ENCODE measurements at places on chromosomes 12 and 14.

- no peak for DNase-seq
- H3K27ac ChIP-seq: no peak overlapping the region
- H3K36me3 ChIP-seq: no peaks in the 10 kb centered on the region
- H3K4me3 ChIP-seq: no peak overlapping the region
Observed at GRCh38 chr12:49413010-49413409, 45.7 kb downstream of the SPATS2 start.

GRCh38 chr14:76123426-76124225, 28.1 kb upstream of the GPATCH2L start:
- no peaks in the 10 kb centered on the region for H3K36me3 ChIP-seq
- no peaks in the 10 kb centered on the region for H3K4me1 ChIP-seq
- no peak for DNase-seq

DNA sequence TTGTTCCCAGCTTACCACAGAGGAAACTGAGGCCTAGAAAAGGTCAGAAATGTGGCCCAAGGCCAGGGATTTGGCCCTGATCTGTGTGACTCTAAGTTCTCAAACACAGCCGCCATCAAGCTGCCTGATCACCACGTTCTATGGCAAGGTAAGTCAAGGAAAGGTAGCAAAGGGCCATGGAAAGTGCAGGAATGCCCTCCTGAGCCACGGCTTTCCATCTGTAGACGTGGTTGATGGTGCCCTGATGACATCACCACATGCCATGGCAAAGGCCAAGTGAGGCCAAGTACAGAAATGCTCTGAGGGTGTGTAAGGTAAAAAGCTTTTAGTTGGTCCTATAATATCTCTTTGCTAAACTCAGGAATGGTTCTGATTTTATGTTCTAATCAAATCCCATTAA, 99.3 kb downstream of the DNAH10 start:
- no peak for DNase-seq
- H3K4me1 ChIP-seq: no peaks in the 10 kb centered on the region
- no peak overlapping the region for H3K27ac ChIP-seq

DNA sequence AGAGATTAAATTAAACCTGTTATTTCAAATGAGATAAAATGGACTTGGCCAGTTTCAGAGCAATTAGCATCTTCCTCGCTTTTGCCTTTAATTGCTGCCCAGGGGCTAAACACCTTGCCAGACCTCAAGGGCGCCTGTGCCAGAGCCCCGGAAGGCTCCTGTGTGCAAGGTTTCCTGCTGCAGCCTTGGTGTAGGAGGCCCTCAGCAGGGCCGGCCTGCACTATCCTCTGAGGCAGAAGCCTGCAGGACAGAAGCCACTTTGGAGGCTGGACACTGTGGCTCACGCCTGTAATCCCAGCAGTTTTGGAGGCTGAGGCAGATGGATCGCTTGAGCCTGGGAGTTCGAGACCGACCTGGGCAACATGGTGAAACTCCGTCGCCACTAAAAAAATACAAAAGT, 150.4 kb downstream of the CALM1 start:
- no peak for DNase-seq
- H3K36me3 ChIP-seq: no peaks in the 10 kb centered on the region
- H3K4me3 ChIP-seq: no peak overlapping the region
- H3K27me3 ChIP-seq: no peaks in the 10 kb centered on the region

DNA sequence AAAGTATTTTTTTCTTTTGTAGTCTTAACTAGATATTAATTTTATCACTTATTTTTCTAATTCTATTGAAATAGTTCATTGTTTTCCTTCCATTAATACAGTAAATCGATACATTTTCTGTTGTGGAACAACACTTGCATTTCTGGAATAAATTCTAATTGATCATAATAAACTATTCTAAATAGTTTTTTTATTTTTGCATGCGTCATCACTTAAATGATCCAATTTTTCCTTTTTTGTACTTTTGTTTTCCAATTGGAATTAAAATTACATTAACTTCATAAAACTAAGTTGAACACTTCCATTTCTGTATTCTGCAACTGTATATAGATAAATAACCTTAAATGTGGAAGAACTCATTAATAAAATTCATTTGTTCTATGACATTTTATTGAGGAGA, 202.5 kb downstream of the KCNC2 start:
- no peak for DNase-seq
- H3K36me3 ChIP-seq: no peaks in the 10 kb centered on the region
- no peak overlapping the region for H3K4me3 ChIP-seq

DNA sequence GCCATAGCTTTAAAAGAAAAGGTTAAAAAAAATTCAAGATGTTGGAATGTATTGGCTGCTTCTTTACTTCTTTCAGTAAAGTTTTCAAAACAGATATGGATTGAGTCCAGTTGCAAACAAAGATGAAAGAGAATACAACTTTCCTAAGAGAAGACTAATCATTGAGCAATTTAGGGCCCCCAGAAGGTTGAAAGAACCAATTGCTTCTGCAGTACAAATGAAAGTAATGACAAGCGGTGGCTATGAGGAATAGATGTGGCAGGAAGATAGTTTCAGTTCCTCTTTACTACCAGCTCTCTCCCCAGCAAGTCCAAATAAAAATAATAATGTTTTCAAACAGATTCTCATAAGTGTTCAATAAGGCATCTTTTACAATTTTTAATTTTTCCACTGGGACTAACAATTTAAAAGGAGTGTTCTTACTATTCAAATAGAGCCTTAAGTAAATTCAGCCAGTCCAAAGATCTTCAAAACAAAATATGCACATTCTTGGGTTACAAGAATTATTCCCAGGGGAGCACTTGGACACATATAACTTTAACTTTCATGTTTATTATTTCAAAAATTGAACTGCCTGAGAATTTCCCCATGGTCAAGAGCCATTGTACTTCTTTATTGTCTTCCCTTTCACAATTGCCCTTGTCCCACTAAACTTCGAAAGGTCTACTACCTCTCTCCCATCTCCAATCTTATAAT, 62.3 kb upstream of the PPP1R12A start:
- no peaks in the 10 kb centered on the region for H3K27me3 ChIP-seq
- peaks cover 1% of the 10 kb centered on the region for H3K4me1 ChIP-seq
- H3K4me3 ChIP-seq: no peak overlapping the region
- no peaks in the 10 kb centered on the region for H3K36me3 ChIP-seq
- DNase-seq: no peak

DNA sequence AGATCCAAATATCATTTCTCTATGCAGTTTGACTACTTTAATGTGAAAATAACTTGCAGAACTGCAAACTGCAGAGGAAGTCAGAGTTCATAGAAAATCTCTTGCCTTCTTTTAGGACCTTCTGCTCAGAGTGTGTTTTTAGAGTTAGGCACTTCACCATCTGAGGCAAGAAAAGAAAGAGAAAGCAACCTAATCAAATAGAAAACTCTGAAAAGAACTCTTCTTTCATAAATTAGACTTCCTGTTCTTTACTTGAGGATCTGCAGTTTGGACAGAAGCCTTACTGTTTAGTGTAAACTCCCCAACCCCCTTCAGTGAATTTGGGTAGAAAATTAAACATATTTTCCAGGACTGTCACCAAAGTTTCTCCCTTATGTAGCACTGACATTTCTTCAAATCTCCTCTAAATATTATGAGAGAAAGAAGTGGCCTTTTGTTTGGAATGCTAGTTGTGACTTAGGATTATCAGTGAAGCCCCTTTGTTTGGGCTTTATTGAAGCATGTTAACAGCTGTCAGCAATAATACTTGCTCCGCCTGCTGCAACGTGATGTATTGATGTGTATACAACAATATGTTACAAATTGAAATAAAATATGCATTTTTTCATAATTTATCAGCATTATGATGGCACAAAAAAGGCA, 99.5 kb downstream of the PDZRN4 start:
- peaks cover 6% of the 10 kb centered on the region for H3K4me1 ChIP-seq
- H3K36me3 ChIP-seq: no peaks in the 10 kb centered on the region
- no peaks in the 10 kb centered on the region for H3K27me3 ChIP-seq
- H3K4me3 ChIP-seq: no peak overlapping the region
- no peak for DNase-seq

DNA sequence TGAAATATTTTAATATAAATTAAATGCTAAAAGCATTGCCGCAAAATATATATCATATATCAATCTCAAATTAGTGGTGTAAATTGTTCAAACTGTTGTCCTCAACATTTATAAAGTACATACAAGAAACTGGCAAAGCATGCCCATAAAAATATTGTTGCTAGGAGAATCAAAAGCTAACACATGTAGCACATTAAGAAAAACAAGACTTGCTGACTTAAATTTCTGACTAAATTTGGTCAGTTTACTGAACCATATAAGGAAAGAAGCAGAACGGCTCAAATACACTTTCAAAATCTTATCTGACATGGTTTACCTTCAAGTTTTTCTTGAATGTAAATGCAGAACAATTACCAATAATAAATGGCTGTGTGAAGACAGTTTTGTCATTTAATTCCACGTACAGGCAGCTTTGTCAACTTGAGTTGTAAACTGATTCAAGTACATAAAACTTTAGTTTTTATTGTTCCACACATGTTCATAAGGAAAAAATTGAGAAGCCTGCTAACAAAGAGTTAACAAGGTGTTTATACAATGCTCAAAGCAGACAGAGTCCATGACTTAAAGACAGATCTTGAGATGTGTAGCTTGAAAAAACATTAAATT, 50.4 kb downstream of the PPP1R12A start:
- no peak overlapping the region for H3K4me3 ChIP-seq
- peaks cover 7% of the 10 kb centered on the region for H3K4me1 ChIP-seq
- no peaks in the 10 kb centered on the region for H3K27me3 ChIP-seq
- DNase-seq: no peak
- no peak overlapping the region for H3K27ac ChIP-seq

- no peak overlapping the region for H3K27ac ChIP-seq
- no peaks in the 10 kb centered on the region for H3K36me3 ChIP-seq
- H3K4me3 ChIP-seq: no peak overlapping the region
Observed at GRCh38 chr12:34403706-34404376, 381.5 kb downstream of the ALG10 start.

- H3K27me3 ChIP-seq: no peaks in the 10 kb centered on the region
- no peak overlapping the region for H3K4me3 ChIP-seq
- peaks cover 6% of the 10 kb centered on the region for H3K4me1 ChIP-seq
- DNase-seq: no peak
Observed at GRCh38 chr14:100072783-100073346, 7.6 kb downstream of the EVL start.

- H3K4me1 ChIP-seq: no peaks in the 10 kb centered on the region
- H3K36me3 ChIP-seq: no peaks in the 10 kb centered on the region
- no peak for DNase-seq
- no peak overlapping the region for H3K4me3 ChIP-seq
- H3K27me3 ChIP-seq: no peaks in the 10 kb centered on the region
Observed at GRCh38 chr14:69808919-69809808, 12.1 kb upstream of the SLC10A1 start.

- no peaks in the 10 kb centered on the region for H3K27me3 ChIP-seq
- no peak overlapping the region for H3K27ac ChIP-seq
- no peaks in the 10 kb centered on the region for H3K36me3 ChIP-seq
- peak; percentile 85 for DNase-seq
- H3K4me3 ChIP-seq: no peak overlapping the region
Observed at GRCh38 chr12:127677537-127678131, 589.3 kb upstream of the TMEM132C start.

DNA sequence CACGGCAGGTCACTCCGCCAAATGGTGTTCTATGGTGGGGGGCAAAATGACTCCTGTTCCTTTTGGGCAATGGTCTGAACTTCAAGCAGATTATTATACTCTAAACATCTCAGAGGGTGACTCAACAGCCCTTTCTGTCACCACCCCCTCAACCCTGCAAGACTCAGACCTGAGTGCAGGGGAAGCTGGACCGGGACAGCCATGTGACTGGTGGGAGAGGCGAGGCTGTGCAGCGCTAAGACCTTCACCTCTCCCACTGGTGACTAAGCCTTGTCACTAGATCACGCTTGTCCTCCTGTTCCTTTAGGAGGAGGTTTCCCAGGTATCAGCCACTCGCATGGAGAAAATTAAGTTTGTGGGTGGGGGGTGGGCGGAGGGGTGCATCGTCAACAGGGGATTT, 67.1 kb upstream of the CCND2 start:
- no peaks in the 10 kb centered on the region for H3K36me3 ChIP-seq
- H3K4me3 ChIP-seq: no peak overlapping the region
- H3K27ac ChIP-seq: no peak overlapping the region
- no peaks in the 10 kb centered on the region for H3K4me1 ChIP-seq

DNA sequence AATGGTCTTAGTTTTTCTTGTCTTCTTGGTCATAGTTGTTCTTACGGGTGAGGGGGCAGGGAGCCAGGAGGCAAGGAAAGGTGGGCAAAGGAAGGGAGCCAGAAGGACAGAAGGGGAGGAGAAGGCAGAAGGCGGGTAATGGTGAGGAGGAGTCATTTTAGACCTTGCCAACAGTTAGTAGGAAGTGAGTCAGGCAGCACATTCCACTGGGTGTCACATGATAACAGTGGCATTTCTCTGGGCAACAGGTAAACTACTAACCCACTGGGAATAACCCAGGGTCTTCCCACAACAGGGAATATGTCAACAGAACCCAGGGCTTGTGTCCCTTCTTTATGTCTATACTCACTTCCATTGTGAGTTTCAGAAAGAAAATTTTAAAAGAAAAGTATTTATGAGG, 127.6 kb downstream of the SLC8A3 start:
- no peak overlapping the region for H3K27ac ChIP-seq
- H3K4me3 ChIP-seq: no peak overlapping the region
- H3K4me1 ChIP-seq: no peaks in the 10 kb centered on the region
- DNase-seq: no peak
- H3K36me3 ChIP-seq: no peaks in the 10 kb centered on the region

GRCh38 chr14:101116486-101117130, 213.1 kb upstream of the RTL1 start:
- H3K4me3 ChIP-seq: no peak overlapping the region
- H3K27ac ChIP-seq: no peak overlapping the region
- no peaks in the 10 kb centered on the region for H3K27me3 ChIP-seq

DNA sequence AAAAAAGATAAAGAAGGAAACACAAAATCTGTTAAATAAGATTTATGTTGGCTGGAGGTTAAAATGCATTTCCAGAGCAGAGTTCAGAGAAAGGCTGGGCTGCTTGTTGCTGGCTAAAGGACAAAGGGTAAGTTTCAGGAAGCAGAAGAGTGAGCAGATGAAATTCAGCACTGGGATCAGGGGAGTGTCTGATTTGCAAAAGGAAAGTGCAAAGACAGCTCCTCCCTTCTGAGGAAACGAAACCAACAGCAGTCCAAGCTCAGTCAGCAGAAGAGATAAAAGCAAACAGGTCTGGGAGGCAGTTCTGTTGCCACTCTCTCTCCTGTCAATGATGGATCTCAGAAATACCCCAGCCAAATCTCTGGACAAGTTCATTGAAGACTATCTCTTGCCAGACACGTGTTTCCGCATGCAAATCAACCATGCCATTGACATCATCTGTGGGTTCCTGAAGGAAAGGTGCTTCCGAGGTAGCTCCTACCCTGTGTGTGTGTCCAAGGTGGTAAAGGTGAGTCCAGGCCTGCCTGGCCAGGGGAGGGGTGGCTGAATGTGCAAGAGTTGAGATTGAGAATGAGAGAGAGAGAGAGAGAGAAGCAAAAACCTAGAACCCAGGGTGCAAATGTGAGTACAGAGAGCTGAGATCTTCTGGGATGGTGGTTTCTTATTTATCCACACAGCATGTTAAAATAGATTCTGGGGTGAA, at the start of gene OAS1:
Gene OAS1 (plus strand): TSS at position 251 of the 703 bp plus-strand sequence. CDS start 78 bp downstream, at position 329.
- no peaks in the 10 kb centered on the region for H3K36me3 ChIP-seq
- H3K27me3 ChIP-seq: no peaks in the 10 kb centered on the region
- peak; percentile 53 for DNase-seq
- H3K4me1 ChIP-seq: no peaks in the 10 kb centered on the region
- peak within 1 kb of the TSS; percentile 90 for H3K27ac ChIP-seq
